ENCODE measurements at places on chromosomes 6 and 20.
A peak's percentile ranks its signal among the peaks of the same experiment; 100 is the strongest.

GRCh38 chr20:10357974-10358373, 76.0 kb downstream of the MKKS start:
- no peak for DNase-seq

- no peak for DNase-seq
Observed at GRCh38 chr6:168660400-168660945, 219.5 kb downstream of the SMOC2 start.

- DNase-seq: no peak
Observed at GRCh38 chr6:151917531-151918329, 110.2 kb downstream of the ESR1 start.

GRCh38 chr20:20888266-20888656, 175.8 kb upstream of the RALGAPA2 start:
- no peak for DNase-seq

GRCh38 chr6:3250231-3250675, 8.5 kb upstream of the PSMG4 start:
- DNase-seq: no peak

DNA sequence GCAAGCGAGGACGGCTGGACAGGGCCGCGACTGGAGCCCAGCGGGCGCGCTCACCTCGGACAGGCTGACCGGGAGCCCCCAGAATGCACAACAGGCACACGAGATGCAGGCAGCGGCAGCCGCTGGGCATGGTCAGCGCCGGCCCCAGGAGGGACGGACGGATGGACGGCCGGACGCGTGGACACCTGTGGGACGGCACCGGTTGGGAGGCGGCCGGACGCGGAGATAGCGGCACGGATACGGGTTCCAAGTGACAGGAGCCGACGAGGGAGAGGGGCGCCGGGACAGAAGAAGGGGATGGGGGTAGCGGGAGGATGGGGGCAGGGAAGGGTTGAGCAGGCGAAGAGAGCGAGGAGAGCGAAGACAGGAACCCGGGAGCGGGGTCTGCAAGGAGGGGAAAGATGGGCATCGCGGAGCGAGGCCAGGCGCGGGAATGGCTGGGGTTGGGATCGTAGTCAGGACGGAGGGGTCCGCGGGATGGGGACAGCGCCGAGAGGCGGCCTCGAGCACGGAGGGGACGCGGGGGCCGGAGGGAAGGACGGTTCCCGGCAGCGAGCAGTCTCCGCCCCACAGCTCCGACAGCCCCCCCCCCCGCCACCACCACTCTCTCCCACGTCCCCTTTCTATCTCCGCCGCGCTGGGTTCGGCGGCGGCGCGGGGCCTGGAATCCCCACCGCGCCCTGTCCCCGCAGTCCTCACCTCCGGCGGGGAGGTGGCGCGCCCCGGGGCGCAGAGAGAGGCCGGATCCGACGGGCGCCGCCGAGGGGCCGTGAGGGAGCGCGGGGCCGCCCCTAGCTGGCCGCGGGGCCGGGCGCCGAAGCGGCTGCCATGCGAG, 435 bp downstream of the DLK2 start:
- DNase-seq: peak; percentile 40

GRCh38 chr6:108616544-108616943, 55.8 kb downstream of the FOXO3 start:
- no peak for DNase-seq

- DNase-seq: no peak
Observed at GRCh38 chr6:6003621-6004366, 2.9 kb downstream of the NRN1 start.

DNA sequence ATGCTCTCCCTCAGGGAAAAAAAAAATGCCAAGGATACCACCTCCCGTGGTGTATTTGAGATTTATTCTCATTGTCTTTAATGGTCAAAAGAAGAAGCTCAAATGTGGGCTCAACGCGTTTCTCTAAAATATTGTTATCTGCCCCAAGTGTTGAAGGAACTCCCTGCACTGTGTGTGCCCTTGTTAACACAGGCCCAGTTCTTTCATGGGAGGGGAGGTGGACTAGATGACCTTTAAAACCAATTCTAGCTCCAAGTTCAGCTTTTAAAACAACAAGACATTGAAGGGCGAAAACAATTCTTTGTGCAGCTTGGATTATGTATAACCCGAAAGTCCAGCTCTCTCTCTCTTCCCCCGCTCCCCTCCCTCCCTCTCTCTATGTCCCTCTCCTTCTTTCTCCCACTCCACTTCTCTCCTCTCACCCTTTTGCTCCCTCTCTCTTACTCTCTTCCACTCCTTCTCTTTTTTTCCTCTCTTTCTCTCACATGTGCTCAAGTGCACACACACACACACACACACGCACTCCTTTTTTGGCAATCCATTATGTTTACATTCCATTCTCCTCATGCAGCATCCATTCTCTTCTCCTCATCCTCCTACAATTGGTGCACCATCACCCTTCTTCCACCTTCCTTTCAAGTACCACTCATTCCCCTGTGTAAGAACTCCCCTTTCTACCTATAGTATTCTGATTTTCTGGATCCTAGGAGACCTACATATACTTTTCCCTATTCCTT, 8.5 kb downstream of the HLA-DMB start:
- DNase-seq: no peak

DNA sequence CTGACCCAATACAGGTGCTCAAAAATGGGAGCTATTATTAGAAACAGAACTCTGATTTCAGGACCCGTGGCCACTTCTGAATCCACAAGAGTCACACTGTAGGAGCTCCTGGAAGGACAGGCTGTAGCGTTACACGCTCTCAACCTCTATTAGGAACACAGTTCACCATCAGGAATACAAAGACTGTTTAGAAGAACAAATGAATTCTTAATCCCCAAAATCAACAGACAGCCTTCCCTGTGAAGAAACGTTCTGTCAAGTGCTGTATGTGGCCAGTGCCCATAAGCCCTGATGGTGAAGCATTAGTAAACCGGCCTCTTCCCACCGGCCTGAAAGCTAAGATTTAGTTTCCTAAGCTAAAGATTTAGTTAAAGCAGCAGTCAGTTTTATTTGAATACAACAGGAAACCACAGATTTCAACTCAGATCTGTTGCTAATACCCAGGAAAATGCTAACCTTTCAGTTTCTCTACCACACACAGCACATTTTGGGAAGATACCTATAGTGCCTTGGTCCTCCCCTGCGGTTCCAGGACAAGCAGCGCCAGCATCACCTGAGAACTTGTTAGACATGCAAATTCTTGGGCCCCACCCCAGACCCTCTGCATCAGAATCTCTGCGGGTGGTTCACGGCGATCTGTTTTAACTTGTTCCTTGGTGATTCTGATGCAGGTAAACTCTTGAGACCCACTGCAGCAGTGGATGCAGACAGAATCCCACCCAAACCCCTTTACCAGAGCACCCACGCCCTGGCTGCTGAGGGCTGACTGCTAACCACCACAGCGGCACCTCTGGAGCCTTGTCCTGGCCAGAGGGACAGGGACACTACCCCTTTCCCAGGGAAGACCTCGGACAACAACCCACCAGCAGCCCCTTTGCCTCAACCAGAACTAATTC, 33.4 kb downstream of the MTRES1 start:
- no peak for DNase-seq

DNA sequence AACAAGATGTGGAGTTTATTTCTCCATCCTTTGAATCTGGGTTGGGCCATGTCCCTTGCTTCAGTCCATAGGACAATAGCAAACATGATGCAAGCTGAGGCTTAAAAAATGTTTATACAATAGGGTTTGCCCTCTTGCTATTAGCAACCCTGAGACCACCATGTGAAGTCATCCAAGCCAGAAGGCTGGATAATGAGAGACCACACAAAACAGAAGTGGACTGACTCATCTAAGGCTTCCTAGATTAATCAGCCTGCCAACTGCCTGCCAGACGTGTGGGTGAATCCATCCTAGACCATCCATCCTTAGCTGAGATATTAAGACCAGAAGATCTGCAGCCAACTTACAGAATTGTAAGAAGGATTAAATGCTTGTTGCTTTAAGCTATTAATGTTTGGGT, 38.1 kb upstream of the ISM1 start:
- DNase-seq: no peak

DNA sequence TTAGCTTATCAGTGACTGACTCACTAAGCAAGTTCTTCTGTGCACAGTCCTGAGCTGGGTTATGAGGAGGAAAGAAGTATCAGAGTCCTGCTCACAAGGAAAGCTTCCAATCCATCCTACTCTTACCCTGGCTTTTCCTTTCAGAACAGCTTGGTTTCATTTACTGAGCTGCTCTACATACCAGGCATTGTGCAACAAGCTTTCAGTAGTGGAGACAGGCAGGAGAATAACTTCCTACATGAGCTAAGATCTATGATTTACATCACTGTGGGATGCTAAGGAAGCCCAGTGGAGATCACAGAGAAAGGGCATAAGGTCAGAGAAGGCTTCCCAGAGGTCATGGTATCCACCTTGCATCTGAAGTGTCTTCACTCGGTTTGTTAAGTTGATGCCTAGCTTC, 144.5 kb downstream of the MAP3K7 start:
- no peak for DNase-seq

DNA sequence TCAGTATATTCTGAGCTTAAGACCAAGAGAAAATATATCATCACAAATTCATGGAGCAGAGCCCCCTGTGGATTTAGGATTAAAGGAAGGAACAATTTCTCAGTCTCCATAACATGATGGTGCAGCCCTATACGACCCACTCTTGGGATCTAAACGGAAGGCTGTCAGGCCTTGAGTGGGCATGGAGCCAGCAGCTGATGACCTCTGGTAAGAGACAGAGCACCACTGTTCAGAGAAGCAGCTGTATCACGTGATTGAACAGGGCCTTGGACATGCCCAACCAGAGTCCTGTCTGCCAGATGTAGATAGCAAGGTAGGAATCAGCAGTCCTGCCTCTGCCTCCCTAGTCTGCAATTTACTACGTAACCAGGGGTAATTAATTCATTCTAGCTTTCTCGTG, 259.4 kb upstream of the POU3F2 start:
- DNase-seq: no peak

GRCh38 chr6:147534116-147534860, 25.8 kb downstream of the SAMD5 start:
- no peak for DNase-seq

GRCh38 chr20:58056021-58056591, 172.3 kb downstream of the ANKRD60 start:
- DNase-seq: no peak

DNA sequence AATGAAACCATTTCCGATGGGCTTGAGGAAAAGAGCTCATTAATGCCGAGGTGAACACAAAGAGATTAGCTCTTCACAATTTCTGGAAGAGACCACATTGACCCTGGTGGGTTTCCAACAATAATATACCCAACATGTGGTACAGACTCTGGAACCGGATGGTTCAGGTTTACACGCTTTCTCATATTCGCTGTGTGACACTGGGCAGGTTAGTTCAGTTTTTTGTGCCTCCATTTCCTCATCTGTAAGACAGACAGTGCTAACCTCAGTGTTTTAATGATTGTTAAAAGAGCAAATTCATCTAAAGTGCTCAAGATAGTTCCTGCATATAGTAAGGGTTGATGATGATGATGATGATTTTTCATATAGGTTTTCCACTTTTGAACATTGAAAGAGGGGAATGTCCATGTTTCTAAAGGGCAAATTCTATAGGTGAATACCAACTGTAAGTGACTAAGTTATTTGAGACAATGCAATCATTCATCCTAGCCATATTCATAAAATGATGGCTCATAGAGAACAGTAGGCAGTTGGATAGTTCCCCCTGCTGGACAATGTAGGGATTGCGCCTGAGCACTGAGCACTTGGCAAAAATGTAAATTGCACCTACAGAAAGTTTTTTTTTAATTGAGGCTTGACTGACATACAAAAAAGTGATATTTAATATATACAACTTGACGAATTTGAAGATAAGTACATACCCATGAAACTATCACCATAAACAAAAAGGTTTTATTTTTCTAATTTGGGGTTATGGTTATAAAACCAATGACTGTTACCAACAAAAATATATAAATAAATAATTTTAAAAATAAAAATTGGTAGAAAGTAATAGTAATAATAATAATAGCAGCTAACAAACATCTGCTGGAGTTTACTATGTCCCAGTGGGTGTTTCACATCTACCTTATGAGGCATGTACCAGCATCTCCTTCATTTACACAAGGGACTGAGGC, 2.1 kb upstream of the PERP start:
- DNase-seq: peak; percentile 76

- DNase-seq: no peak
Observed at GRCh38 chr6:20334334-20334733, 67.3 kb upstream of the E2F3 start.

DNA sequence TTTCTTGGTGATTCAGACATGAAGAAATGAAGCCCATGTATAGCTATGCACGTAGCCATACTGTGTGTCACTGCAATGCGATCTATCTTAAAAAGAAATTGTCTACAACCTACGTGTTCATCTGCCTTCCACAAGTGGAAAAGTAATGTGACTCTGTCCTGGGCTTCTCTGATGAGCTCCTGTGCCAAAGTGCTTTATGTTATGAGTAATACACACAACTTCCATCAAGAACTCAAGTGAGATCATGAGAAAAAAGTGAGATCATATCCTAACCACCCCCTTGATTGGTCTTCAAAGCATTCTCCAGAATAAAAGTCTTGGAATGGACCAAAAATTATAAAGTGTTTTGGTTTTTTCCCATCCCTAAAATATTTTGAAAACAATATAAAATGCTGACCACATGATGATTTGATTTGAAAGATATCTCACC, 114.3 kb downstream of the DST start:
- DNase-seq: peak; percentile 74

DNA sequence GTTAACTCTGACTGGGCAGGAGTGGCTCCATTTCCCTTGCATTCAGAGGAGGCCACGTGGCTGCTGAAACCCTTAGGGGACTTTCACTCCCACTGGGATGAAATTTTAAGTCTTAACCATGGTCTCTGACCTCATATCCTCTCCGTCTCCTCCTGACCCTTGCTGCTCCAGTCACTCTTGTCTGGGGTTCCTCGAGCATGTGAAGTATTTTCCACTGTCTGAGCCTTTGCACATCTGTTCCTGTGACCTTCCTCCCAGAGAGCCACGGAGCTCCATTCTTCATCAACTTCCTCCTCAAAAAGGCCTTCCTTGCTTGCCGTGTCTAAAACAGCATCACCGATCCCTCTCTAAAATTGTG, 153.0 kb upstream of the UST start:
- no peak for DNase-seq

GRCh38 chr20:35539756-35540212, 2.1 kb upstream of the ERGIC3 start:
- DNase-seq: no peak

DNA sequence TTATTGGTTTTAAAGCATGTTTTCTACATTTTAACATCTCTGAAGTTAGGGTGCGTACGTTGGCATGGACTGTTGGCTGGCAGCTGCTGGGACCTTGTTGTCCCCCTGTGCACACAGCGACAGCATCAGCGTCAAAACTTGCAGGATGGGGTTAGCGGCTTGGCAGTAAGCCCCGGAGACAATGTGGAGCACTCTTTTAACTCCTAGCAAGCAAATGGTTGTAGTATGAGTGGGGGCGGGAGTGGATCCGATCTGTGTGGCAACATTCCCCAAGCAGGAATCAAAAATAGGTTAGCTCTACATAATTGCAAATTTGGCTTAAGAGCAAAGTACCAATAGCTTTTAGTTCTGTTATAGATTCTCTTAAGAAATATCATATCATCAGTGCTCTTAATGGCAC, 70.1 kb downstream of the NRN1 start:
- no peak for DNase-seq

- DNase-seq: peak; percentile 36
Observed at GRCh38 chr20:35306931-35307517, 14.8 kb upstream of the FAM83C start.

- DNase-seq: no peak
Observed at GRCh38 chr6:118630923-118631322, 20.5 kb downstream of the CEP85L start.

- no peak for DNase-seq
Observed at GRCh38 chr20:48919882-48920526, 1.5 kb upstream of the ARFGEF2 start.

Measured in kidney glomerular epithelial cell (primary cell).